ENCODE measurements at places on chromosomes 2 and 18.
A peak's percentile ranks its signal among the peaks of the same experiment; 100 is the strongest.

DNA sequence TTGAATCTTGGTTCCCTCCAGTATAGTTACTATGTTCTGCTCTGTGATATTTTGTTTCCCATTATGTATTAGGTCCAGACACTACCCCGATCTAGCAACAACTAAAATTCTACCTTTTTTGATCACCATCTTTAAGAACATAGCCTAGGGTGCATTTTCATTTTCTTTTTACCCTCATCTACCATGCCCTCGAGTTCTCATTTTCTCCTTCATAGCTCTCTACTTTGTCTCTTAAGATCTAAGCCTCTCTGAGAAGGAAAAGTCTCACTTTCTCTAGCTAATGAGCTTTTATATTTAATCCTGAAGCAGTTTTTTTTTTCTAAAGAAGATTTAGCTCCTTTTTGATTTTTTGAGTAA lies 1089.4 kb upstream of the SLC39A10 start:
- no peak for DNase-seq
- no peaks in the 10 kb centered on the region for H3K36me3 ChIP-seq
- H3K27ac ChIP-seq, result no peak overlapping the region

- H3K4me1 ChIP-seq, result peaks cover 5% of the 10 kb centered on the region
- no peaks in the 10 kb centered on the region for H3K27me3 ChIP-seq
- H3K27ac ChIP-seq, result no peak overlapping the region
- H3K36me3 ChIP-seq, result no peaks in the 10 kb centered on the region
- no peak overlapping the region for H3K4me3 ChIP-seq
- DNase-seq, result no peak
Observed at GRCh38 chr2:23506531-23507266, 121.7 kb downstream of the KLHL29 start.

DNA sequence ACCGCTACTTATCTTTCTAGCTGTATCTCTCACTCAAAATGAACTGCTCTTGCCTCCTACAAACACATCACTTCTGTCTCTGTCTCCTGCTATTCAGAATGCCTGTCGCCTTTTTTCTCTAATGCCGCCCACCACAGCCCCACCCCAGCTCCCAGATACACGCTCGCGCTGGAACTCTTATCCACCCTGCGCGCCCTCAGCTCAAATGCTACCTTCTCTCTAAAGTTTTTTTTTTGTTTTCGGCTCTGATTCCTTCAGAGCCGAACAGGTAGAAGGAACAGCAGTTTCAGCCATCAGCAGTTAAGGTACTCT lies 3.9 kb upstream of the SOS1 start:
- H3K27ac ChIP-seq, result peak overlapping the region; percentile 92
- peaks cover 56% of the 10 kb centered on the region for H3K4me1 ChIP-seq
- peaks cover 6% of the 10 kb centered on the region for H3K36me3 ChIP-seq
- H3K27me3 ChIP-seq, result no peaks in the 10 kb centered on the region

- H3K36me3 ChIP-seq, result no peaks in the 10 kb centered on the region
- no peak for DNase-seq
- H3K4me1 ChIP-seq, result no peaks in the 10 kb centered on the region
- H3K4me3 ChIP-seq, result no peak overlapping the region
- no peak overlapping the region for H3K27ac ChIP-seq
Observed at GRCh38 chr2:186726938-186727337, 33.1 kb downstream of the FAM171B start.

DNA sequence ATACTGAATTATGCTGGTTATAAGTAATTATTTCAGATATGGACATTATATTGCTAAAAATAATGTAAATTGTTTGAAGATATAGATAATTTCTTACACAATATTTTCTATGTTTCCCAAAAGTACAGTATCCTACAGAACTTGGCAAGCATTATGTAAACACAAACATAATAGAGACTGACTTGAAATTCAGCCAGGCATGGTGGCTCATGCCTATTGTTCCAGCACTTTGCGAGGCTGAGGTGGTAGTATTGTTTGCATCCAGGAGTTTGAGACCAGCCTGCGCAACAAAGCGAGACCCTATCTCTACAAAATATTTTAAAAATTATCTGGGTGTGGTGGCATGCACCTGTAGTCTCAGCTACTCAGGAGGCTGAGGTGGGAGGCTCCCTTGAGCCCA lies 1300.5 kb upstream of the DDX18 start:
- no peaks in the 10 kb centered on the region for H3K4me1 ChIP-seq
- no peak overlapping the region for H3K27ac ChIP-seq
- no peak overlapping the region for H3K4me3 ChIP-seq
- H3K36me3 ChIP-seq, result no peaks in the 10 kb centered on the region
- H3K27me3 ChIP-seq, result no peaks in the 10 kb centered on the region

- peaks cover 15% of the 10 kb centered on the region for H3K4me1 ChIP-seq
- no peak for DNase-seq
- H3K36me3 ChIP-seq, result no peaks in the 10 kb centered on the region
- peaks cover 12% of the 10 kb centered on the region for H3K27me3 ChIP-seq
- no peak overlapping the region for H3K27ac ChIP-seq
- H3K4me3 ChIP-seq, result peak overlapping the region; percentile 90
Observed at GRCh38 chr2:169732583-169733358, 861 bp upstream of the KLHL23 start.

DNA sequence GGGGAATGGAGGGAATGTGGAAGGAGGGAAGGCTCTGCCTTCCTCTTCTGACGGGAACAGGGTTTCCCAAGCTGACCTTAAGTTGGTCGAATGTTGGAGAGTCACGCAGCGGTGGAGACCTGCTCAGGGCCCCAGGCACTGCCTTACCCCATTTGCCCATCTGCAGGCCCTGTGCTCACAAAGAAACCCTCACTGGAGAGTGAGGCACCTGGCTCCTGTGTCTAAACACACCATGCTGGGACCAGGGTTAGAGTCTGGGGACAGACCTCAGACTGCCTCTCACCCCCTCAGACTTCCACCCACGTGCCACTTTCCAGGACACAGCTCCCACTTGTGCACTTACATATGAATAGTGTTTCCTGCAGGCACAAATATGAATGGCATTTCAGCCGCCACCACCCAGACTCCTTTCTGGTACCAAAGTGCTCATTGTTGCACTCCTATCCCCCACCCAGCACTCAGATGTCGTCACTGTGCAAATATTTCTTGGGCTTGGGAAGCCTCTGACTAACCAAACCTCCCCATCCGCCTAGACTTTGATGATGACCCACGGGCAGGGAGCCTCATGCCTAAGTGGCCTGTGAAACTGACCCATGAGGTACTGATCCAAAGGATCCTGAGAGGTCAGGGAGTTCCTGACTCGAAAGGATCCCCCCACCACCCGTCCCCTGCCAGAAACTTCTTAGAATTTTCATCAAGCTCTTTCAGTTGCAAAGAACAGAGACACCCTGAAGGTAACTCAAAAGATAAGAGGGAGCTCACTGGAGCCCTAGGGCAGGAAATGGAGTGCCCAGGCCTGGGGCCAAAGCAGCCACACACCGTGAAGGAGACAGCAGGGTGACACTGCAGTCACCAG lies 78.3 kb downstream of the STPG4 start:
- H3K4me3 ChIP-seq, result no peak overlapping the region
- H3K4me1 ChIP-seq, result peaks cover 45% of the 10 kb centered on the region
- H3K36me3 ChIP-seq, result peaks cover 41% of the 10 kb centered on the region
- peak overlapping the region; percentile 79 for H3K27ac ChIP-seq
- DNase-seq, result no peak

- H3K36me3 ChIP-seq, result peaks cover 4% of the 10 kb centered on the region
- peaks cover 47% of the 10 kb centered on the region for H3K4me1 ChIP-seq
- H3K27ac ChIP-seq, result peak overlapping the region; percentile 78
- no peak for DNase-seq
Observed at GRCh38 chr18:55385770-55386169, 202.2 kb downstream of the TCF4 start.

DNA sequence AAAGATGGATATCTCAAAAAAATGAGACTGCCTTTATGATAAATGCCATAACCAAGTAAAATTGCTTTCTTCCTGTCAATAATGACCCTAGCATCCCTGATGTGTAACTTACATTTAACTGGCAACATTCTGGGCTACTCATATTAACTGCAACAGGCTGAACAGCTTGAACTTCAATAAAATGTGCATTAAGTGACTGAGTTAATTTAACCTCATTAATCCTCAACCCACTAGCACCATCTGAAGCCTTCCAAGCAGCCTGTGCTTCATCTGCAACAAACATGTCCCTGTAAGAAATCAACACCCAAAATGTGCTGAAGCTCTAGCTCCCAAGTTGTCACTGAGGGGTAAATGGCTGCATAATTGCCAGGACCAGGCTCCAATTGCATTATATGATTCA lies 296.2 kb upstream of the ZC3H15 start:
- no peaks in the 10 kb centered on the region for H3K4me1 ChIP-seq
- no peak for DNase-seq
- H3K4me3 ChIP-seq, result no peak overlapping the region
- no peak overlapping the region for H3K27ac ChIP-seq

DNA sequence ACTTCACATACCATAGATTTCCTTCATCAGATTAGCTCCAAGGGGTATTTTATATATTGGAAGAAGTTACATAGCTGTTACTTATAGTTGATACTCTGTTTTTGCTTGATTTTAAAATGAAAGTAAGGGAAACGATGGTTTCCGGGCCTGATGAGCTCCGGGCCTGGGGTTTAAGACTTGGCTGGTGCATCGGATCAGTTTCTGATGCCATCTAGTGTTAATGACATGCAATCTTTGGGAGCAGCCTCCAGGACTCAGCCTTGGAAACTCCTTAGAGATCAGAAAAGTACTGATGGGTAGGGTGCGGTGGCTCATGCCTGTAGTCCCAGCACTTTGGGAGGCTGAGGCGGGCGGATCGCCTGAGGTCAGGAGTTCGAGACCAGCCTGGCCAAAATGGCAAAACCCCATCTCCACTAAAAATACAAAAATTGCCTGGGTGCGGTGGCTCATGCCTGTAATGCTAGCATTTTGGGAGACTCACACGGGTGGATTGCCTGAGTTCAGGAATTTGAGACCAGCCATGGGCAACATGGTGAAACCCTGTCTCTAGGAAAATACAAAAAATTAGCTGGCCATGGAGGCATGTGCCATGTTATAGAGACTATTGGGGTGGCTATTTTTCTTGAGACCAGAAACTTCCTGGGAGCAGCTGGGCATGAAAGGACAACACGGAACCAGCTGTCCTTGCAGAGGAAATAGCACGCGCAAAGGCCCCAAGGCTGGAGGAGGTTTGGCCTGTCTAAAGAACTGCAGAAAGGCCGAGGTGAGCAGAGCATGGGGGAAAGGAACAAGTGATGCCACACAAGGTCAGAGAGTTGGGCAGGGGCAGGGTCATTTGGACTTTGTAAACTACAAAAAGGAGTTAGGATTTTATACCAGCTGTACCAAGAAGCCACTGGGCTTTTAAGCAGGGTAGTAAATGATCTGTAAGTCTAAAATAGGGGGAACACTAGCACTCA lies 46.9 kb upstream of the CNOT11 start:
- H3K27ac ChIP-seq, result no peak overlapping the region
- peak overlapping the region; percentile 72 for H3K4me3 ChIP-seq
- no peak for DNase-seq
- no peaks in the 10 kb centered on the region for H3K36me3 ChIP-seq
- H3K27me3 ChIP-seq, result peaks cover 1% of the 10 kb centered on the region

DNA sequence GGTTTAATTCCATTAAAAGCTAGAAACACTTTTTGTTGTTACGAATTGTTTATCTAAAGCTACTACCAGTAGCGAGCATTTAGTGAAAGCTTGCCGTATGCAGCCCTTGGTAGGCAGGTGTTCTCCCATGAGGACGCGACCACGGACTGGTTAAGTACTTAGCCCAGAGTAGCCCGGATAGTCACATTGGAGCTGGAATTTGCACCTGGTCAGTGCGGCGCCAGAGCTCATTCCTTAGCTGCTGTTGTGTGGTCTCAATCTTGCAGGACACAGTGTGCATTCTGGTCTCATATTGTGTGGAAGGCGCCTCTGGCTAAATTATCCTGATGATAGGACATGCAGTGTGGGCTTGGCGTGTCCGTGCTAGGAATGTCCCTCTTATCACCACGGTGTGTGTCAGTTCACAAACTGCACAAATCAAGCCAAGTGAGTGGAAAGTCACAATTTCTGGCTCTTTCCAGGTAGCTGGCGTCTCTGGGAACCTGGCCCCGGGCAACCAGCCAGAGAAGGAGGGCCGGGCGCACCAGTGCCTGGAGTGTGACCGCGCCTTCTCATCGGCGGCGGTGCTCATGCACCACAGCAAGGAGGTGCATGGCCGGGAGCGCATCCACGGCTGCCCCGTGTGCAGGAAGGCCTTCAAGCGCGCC lies 133.3 kb downstream of the ZNF236 start:
- H3K27ac ChIP-seq, result no peak overlapping the region
- no peak overlapping the region for H3K4me3 ChIP-seq
- H3K36me3 ChIP-seq, result peaks cover 86% of the 10 kb centered on the region
- no peaks in the 10 kb centered on the region for H3K27me3 ChIP-seq
- DNase-seq, result no peak

- DNase-seq, result no peak
Observed at GRCh38 chr2:62968168-62968567, 82.5 kb upstream of the OTX1 start.

- no peak for DNase-seq
- no peaks in the 10 kb centered on the region for H3K27me3 ChIP-seq
- H3K4me1 ChIP-seq, result no peaks in the 10 kb centered on the region
- H3K36me3 ChIP-seq, result no peaks in the 10 kb centered on the region
Observed at GRCh38 chr18:37705016-37705415, 139.4 kb upstream of the CELF4 start.

DNA sequence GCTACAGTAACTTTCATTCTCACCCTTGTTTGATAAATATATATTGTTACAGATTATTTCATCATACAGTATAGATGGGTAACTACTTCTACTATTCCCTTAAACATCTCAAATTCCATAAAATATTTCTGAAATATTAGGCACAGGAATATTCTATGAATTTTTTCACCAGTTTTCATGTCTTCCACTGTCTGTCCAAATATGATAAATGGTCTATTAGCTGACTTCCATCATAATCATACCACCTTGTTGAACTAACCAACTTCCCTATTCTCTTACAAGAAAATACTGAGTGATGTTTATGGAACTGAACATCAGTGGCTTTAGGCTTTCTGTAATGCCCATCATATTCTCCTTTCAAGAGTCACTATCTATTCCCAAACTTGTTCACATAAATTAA lies 82.4 kb downstream of the TRAPPC8 start:
- no peak for DNase-seq
- no peaks in the 10 kb centered on the region for H3K27me3 ChIP-seq
- no peak overlapping the region for H3K4me3 ChIP-seq
- no peaks in the 10 kb centered on the region for H3K4me1 ChIP-seq
- H3K27ac ChIP-seq, result no peak overlapping the region

GRCh38 chr2:18977409-18977808 lies 381.0 kb downstream of the OSR1 start:
- no peak overlapping the region for H3K27ac ChIP-seq
- H3K4me3 ChIP-seq, result no peak overlapping the region
- no peak for DNase-seq
- peaks cover 22% of the 10 kb centered on the region for H3K27me3 ChIP-seq

- DNase-seq, result no peak
- H3K27me3 ChIP-seq, result peaks cover 7% of the 10 kb centered on the region
- H3K4me3 ChIP-seq, result no peak overlapping the region
- H3K27ac ChIP-seq, result no peak overlapping the region
- no peaks in the 10 kb centered on the region for H3K36me3 ChIP-seq
Observed at GRCh38 chr2:11636593-11637295, 33.3 kb downstream of the NTSR2 start.

- no peak overlapping the region for H3K4me3 ChIP-seq
- H3K36me3 ChIP-seq, result no peaks in the 10 kb centered on the region
- no peaks in the 10 kb centered on the region for H3K27me3 ChIP-seq
- H3K27ac ChIP-seq, result no peak overlapping the region
- H3K4me1 ChIP-seq, result no peaks in the 10 kb centered on the region
- no peak for DNase-seq
Observed at GRCh38 chr18:76179257-76179656, 315.8 kb downstream of the ZNF516 start.

GRCh38 chr2:223782629-223783028 lies 54.8 kb downstream of the AP1S3 start:
- H3K27ac ChIP-seq, result no peak overlapping the region
- no peak overlapping the region for H3K4me3 ChIP-seq
- DNase-seq, result no peak
- H3K36me3 ChIP-seq, result peaks cover 31% of the 10 kb centered on the region
- H3K4me1 ChIP-seq, result peaks cover 44% of the 10 kb centered on the region
